ENCODE measurements at places on chromosomes 4 and X.

DNA sequence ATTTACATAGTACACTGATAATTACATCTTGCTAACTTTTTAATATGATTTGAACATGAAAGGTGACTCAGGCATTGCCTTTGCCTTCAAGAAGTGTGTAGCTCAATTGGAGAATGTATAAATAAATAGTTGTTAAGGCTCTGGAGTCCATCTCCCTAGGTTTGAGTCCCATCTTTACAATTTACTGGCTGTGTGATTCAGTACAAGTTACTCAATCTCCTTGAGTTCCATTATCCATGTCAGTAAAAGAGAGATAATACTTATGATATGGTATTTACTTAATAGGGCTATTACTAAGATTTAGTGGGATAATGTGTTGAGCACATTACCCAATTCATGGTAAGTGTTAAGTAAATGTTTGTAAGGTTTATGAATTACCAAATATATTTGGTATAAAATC lies 1.9 kb upstream of the FGG start:
- DNase-seq: no peak

- no peak for DNase-seq
These were observed 24.1 kb upstream of the SOD3 start for GRCh38 chr4:24771241-24771640.

DNA sequence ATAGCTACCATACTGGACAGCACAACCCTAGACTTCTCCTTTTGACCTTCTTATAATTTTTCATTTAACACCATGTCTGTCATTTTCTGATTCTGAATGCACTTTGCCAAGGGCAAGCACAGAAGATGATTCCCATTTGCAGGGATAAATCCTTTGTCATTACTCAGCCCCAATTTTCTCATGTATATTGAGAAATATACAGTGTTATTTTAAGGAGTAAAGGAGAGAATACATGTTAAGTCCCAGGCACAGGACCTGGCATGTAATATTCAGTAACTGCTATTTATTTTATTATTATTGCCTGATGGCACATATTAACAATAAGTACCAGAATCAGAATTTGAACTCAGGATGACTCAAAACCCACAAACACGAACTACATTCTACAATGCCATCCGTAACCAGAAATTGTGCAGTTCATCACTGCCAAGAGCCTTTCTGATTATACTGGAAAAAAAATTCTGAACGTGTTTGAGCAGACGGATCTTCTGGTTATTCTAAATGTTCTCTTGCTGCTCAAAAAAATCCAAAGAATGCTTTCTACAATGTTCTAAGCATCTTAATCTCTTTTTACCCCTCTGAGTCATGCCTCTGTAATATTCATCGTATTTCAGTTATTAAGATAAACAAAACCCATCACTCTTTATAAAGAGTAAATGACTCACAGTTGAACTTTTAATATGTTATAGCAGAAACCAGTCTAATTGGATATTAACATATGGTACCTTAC lies 170.0 kb downstream of the MID1 start:
- DNase-seq: peak; percentile 81

DNA sequence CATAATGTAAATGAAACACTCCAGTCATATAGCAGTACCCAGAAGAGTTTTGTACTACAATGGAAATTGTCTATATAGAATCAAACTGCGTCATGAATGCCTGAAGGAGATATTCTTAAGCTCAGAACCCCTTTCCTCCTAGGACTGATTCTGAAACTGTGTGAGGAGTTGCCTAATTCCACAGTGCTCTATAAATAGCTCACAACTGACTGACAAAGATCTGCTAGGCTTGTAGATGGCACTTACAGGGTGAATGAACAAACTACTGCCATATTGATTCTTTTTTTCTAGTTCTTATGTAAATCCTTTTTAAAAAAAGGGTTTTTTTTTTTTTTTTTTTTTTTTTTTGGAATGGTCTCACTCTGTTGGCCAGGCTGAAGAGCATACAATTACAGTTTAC lies 30.1 kb upstream of the UGT2B17 start:
- no peak for DNase-seq

DNA sequence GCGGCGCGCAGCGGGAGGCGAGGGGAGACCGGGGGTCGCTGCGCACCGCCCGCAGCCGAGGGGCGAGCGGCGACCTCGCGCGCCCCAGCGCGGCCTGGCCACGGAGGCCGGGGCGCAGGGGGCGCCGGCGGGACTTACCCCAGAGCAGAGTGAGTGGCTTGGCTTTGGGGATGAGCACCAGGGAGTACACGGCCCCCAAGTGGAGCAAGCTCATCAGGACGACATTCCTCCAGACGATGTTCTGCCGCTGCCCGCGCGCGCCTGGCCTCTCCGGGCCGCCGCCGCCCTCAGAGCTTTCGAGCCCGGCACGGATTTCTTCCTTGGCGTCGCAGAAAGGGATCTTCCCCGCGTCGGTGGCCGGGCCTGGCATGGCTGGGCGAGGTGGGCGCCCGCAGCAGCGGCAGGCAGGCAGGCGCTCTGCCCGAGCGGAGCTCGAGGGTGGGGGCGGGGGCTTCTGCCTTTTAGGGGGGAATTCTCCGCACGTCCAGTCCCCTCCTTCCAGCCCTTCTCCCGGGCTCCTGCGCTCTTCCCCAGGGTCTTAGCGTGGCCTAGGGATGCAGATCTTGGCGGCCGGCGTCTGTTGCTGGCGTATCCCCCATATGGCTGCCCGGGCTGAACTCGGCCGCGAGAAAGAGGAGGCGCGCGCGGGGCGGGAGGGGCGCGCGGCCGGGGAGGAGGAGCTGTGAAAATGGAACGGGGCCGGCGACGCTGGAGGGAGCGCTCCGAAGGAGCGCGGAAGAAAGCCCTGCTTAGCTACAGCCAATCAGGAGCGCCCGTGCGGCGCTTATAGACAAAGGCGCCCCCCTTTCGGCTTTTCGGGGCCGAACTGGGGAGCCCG lies at the start of gene SCD5:
Gene SCD5 (minus strand): TSS at position 629 of the 838 bp plus-strand sequence. CDS start 259 bp downstream, at position 370.
- DNase-seq: peak; percentile 78

DNA sequence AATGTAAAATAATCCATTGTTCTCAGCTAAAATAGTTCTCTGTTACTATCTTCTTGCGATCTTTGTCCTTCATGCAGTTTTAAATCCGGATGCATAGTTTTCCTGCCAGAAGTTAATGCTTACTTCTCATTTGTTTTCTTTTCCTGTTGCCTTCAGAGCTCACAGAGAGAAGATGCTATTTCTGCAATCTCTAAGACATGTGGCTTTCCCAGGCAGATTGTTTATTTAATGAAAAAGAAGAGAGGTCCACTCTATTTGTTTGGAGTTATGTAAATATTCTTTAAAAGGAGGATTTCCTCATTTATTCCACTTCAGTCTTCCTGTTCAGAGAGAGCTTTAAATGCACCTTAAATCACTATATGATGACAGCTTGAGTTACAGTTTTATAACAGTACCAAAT lies 39.3 kb upstream of the HPGD start:
- no peak for DNase-seq

- DNase-seq: peak; percentile 19
These were observed 815.0 kb upstream of the PCDH10 start for GRCh38 chr4:132334081-132334480.

- no peak for DNase-seq
These were observed 108.8 kb downstream of the TMA16 start for GRCh38 chr4:163603257-163603656.

- DNase-seq: no peak
These were observed 122.7 kb downstream of the SPOCK3 start for GRCh38 chr4:167111622-167112021.

DNA sequence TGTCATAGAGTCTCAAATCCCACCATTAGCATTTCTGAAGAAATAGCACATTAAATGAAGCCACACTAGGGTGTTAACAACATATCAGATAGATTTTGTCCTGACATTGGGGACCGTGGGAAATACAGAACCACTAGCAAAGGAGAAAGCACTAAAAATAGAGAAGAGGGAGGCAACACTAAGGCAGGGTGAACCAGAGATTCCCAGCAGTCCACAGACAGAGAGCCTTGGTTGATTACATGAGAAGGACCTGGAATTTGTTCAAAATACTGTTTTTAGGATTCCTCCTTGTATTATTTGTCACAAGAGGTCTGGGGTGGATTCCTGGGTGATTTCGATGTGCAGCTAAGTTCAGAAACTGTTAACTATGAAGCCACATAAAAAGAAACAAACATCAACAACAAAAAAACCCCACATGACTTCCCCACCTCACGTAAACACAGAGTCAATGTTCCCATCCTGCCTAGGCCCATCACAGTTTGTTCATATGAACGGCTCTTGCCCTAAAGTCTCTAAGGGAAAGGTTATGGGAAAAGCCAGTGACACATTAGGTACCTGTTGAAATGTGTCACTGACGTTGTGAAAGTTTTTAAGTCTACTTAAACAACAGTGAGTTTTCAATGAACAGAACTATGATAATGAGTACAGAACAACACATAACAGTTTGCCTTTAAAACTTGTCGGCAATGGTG lies 23.6 kb upstream of the GRSF1 start:
- DNase-seq: no peak

DNA sequence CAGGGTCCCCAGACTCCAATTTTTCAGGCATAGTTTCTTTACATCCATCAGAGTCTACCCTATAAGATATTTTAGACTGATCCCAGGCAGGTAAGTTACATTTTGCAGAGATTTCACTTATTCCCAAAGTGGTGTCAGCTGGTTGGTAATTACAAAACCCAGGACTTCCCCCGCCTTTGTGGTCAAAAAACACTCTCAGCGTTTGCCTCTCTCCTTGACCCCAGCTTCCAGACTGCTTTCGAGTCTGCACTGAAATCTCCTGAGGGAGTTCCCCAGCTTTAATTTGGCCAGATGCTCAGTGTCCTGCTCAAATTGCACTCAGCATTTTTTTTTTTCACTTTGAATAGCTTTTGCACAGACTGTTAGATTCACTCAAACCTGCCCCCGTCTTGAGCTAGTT lies 11.2 kb upstream of the AMOT start:
- DNase-seq: peak; percentile 43

DNA sequence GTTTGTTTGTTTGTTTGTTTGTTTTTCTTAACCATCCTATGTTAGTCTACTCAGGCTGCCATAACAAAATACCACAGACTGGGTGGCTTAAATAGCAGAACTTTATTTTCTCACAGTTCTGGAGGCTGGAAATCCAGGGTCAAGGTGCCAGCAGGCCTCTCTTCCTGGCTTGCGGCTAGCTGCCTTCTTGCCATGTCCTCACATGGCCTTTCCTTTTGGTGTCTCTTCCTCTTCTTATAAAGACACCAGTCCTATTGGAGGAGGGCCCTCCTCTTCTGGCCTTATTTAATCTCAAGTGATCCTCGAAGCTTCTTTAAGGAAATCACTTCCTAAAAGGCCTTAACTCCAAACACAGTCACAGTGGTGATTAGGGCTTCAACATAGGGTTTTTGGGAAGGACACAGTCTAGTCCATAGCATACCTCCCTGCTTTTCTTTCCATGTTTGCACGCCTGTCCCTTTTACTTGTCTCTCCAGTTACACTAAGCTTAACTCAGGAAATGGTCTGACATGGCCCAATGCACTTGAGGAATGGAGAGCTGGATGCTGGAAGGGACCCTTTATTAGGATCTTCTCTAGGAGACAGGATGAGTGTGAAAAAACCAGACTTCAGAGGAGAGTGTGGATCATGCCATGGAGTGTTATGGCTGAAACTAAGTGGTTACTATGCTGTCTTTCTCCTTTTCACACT lies 36.0 kb upstream of the MGST2 start:
- DNase-seq: no peak
